ENCODE measurements at places on chromosomes 6 and 20.

DNA sequence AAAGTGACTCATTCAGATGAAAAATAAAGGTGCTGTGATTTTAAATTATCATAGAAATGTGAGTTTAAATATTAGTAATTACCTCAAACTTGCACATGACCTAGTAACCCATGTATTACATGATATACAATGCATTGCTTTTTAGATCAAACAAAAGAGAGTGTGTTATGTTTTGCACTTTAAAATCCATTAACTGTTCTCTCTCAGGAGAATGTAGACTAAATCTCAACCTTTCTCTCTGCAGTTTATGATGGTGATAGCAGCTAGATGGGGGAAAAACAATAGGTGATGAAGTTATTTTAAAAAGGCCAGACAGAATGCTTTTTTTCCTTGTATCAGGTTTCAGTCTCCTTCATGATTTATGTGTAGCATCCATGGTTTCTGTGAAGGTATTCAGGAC is 404.4 kb upstream of the RNF217 start:
- DNase-seq = no peak

DNA sequence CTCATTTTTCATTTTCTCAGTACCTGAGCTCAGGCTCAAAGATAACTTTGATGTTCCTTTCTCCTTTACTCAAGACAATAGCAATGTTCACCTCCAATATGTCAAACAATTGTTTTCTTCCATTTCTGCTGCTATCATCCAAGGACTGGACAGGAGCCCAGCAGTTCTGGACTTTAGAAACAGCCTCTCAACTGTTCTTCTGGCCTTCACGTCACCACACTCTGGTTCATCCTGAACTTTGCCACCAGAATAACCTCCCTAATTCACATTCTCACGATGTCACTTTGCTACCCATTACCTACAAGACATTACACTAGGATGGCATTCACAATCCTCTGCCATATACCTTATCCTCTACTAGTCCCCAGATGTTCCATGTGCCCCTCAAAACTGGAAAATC is 60.6 kb upstream of the PLEKHG1 start:
- no peak for DNase-seq

DNA sequence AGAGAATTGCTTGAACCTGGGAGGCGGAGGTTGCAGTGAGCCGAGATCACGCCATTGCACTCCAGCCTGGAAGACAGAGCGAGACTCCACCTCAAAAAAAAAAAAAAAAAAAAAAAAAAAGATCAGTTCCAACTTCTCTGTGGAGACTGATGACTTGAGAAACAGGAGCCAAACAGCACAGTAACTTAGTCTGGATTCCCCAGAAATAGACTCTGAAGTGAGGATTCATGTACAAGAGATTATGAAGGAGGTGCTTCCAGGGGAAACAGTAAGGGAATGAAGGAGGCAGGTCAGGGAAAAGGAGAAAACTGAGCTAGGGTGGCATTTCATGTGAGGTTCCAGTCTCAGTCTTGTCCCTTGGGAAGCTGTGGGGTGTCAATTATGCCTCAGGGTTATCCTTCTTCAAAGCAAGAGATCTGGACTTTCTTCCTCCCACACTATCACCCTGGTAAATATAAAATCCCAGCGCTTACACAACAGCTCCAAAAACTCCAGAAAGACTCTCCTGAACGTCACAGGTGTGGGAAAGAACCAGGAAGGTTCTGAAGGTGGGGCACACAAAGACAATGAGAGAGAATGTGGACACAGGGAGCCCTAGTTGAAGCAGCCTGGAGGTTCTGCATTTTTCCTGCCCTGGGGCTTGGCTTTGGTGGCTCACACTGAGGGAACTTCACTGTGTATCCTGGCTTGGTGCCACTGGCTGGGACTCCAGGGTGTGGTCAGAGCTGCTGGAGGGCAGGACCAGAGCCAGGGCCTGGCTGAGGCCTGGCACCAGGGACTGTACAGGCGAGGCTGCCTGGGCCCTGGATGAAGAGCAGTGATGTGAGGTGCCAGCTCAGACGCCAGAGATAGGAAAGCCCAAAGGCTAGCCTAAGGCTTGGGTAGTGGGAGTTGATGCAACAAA is 46.8 kb downstream of the PCNA start:
- DNase-seq = no peak

GRCh38 chr6:14819840-14820420 is 425.9 kb upstream of the JARID2 start:
- DNase-seq = no peak

DNA sequence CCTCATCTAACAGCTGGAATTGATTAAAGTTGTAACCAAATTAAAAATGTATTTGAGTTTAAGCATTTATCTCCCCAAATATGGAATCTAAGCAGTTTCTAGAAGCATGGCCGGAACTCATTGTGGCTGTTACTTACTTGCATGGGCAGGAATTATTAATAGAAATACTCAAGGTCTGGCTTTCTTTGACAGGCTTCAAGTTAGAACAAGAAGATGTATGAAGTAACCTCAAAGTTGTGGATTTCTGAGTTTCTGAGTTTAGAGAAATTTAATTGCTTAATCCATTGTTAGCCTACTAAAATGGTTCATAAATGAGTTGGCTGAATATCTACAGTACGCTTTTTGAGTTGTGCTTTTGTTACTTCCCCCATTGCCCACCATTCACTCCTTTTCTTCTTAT is 7.7 kb downstream of the CARMIL1 start:
- DNase-seq = no peak

DNA sequence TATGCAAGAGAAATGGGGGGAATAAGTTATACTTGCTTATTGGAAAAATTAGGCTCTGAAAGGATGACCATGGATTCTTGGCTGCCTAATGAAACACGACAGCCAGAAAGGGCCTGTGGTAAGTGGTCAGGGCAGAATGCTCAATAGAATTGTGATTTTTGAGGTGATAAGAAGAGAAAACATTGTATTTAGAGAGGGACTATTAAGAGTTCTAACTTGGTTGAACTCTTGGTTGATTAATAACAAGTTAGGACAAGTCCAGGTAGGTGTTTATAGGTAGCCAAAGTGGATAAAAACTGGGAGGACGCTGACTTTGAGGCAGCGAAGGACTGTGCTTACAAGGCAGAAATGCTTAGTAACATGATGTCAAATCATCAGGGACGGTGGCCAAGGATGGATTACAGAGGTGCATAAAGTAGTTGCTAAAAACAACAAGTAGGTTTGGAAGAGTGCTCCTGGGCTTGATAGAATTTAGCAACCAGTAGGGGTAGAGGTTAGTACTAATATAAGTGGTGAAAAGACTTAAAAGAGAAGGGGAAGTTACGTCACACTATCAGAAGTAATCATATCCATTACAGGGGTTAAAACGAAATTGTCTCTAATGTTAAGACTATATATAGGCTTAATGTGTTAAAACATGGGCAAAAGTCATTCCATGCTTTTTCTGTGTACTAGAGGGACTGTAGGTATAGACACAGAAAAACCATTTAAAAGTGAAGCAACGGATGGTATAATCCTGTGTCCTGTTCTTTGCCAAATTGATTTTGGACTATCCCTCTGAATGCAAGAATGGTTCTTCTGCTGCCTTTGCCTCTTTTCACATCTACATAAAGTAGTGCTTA is 98.6 kb downstream of the EYA4 start:
- DNase-seq = no peak

DNA sequence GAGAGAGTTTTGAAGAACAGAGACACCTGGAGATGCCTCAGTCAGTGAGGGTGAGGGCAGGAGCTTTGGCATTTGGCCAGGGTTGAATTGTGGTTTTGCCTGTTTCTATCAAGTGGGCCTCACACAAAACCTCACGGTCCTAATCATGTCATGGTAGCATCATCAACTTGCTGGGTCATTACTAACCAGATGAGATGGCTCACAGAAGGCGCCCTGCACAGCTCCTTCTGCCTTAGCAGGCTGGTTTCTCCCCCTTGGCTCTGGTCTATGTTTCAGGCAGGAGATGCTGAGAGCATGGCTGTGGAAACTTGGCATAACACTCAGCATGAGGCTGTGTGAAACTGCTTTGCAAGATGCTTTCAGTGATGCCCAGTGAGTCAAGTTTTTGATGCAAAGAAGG is 99.3 kb downstream of the LRRC1 start:
- DNase-seq = no peak

DNA sequence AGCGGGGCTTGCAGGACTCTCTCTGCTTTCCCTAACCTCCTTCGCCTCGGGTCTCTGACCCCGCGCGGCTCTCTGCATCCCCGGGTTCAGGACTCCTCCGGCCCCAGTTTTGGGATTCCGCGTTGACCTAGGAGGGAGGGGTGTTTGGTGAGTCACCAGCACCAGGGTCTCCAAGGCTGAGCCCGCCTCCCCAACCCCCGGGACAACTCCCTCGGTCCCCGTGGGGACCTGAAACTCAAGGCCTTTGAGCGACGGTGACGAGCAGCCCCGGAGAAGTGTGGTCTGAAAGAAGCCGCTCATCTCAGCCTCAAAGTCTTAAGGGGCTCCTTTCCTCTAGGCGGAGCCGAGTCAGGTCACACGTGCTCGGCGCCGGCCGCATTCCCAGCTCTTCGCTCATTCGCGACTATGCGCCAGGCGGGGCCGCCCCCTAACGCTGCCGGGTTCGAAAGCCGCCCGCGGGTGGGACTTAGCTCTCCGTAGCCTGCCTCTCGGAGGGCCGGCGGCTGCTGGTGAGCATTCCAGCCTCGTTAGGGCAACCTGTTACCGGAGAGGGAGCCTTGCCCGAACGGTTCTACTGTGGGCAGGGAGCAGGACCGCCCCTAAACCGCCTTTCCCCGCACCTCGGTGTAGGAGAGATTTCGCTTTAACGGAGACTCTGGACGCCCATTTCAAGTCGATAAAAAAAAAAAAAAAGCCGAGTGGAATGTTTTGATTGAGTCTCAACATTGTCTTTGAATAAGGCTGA is 3.0 kb upstream of the PRDM13 start:
- DNase-seq = no peak
